ENCODE measurements at places on chromosomes 12 and 14.
A peak's percentile ranks its signal among the peaks of the same experiment; 100 is the strongest.

DNA sequence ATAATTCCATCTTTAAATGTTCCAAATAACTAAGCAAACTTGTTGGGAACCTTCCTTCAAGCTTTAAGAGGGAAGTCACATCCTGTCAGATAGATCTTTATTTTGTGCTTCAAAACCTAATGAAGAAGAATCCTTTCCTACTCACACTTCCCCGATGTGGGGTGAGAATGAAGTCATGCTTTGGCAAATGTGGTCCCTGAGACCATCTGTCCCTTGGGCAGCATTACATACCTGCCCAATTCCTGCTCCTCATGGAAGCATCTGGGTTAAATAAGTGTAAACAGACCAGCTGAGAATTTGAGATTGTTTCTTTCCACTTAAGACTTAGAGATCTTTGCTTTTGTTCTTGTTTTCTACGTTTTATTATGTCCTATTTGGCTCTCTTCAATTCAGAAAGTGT lies 606.0 kb upstream of the TMEM132C start:
- DNase-seq: no peak

GRCh38 chr12:97927977-97928376 lies 465.4 kb downstream of the RMST start:
- DNase-seq: peak; percentile 19

- no peak for DNase-seq
Measured at GRCh38 chr12:96521895-96522682, 32.7 kb downstream of the CFAP54 start.

DNA sequence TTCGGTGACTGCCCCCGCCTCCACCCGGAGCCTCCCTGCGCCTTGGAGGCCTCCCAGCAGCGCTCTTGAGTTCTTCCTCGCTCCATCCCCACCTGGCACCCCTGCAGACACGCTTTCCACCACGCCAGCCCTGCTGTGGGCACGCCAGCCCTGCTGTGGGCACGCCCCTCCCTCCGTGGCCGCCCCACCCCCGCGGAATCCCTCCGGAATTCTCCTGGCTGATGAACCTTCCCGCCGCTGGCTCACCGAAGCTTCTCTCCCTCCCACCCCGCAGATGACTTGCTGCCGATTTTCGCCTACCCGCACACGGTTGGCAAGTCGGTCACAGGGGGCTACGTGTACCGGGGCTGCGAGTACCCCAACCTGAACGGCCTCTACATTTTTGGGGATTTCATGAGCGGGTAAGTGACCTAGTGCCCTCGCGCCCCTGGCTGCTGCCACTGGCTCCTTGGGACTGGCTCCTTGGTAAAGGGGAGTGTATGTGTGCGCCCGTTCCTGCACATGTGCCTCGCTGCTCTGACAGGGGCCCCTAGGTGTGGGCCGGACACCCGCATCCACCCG lies 15.2 kb downstream of the HHIPL1 start:
- no peak for DNase-seq

DNA sequence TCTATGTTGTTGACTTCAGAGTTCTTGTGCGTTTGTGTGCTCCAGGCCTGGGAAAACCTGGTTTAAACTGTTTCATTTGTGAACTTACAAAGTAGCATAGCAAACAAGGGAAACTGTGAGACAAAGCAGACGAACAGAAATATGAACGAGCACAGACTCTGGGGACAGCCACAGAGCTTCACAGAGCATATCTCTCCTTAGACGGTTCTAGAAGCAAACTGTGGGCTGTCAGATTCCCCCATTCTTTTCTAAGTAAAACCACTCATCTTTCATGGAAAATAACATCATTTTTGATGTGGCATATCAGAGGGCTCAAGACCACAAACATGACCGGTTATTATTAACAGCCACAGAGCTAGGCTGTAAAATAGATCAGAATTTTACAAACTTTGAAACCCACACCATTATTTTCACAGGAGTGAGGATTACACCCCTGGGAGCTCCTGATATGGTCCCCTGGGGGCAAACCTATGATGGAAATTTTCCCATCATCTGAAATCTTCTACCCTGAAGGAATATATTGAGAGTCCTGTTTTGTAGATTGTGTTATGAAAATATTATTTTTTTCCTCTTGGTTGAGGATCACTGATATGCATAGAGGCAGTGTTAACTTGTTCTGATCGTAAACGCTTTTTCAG lies 102.0 kb downstream of the ADGRD1 start:
- no peak for DNase-seq

DNA sequence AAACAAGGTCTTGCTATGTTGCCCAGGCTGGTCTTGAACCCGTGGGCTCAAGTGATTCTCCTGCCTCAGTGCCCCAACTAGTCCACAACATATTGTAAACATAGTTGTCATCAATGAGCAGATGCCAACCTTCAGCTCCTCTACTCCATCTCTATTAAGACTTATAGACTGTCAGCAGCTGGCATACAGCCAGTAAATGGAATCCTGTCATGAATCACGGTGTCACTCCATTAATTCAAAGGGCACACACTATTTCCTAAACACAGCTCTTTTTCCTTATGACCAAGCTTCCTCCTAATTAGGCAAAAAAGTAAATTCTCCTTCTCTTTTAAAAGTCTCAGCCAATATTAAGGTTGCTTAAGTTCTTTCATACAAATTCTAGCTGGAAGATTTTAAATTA lies 111.2 kb downstream of the ITPR2 start:
- DNase-seq: peak; percentile 35

Measured in fibroblast of skin of right biceps (primary cell).